ENCODE measurements at places on chromosomes 6 and 20.
A peak's percentile ranks its signal among the peaks of the same experiment; 100 is the strongest.

DNA sequence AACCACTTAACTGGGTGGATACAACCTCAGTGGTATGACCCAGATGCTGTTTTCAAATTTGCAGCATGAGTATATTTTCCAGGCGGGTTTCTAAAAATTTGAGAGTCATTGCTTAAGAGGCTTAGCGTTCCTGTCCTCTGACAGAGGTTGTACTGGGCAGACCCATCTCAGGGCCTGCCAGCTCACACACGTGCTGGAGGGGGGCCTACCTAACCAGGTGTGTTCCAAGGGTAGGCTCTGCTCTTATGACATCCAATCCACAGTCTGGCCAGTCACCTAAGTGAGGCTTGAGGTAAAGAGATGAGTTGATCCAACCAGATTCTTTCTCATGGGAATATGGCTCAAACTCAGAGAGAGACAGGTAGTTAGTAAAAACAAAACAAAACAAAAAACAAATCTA, 1.3 kb downstream of the LYRM4 start:
- no peak for DNase-seq

- no peak for DNase-seq
Measured at GRCh38 chr6:39230654-39231035, 1.4 kb upstream of the KCNK5 start.

DNA sequence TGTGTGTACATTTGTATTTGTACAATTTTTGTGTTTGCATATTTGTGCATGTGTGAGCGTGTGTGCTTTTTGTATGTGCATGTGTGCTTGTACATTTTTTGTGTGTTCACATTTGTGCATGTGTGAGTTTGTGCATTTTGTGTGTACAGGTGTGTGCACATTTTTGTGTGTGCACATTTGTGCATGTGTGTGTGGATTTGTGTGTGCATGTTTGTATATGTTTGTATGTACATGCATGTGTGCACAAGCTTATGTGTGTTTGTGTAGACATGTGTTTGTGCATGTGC, 28.9 kb downstream of the PRR18 start:
- DNase-seq, result no peak

DNA sequence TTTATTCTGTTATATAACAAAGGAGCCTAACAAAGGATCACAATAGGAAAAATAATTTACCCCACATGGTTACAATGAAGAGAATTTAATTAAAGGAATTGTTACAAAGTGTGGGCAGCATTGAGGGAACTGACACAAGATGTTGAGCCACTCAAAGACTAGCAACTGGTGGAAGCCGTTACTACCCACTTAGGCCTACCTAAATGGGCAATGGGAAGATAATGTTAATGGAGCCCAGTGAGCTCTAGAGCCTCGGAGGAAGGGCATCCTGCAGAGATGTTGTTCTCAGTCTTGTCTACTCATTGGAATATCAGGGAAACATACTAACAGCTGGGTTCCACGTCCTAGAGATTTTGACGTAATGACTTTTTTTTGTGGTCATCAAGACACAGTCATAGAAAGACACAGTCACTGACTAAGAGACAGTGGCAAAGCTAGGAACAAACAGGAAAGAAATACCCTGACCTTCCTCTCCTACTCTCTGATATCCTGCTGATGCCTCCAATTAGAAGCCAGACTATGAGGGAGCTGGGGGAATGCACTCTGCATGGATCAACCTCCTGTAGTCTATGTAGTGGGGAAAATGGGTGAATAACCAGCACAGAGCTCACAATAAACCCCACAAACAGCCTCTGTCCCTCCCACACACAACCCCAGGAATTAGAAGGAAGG, 523.8 kb upstream of the FLRT3 start:
- no peak for DNase-seq

DNA sequence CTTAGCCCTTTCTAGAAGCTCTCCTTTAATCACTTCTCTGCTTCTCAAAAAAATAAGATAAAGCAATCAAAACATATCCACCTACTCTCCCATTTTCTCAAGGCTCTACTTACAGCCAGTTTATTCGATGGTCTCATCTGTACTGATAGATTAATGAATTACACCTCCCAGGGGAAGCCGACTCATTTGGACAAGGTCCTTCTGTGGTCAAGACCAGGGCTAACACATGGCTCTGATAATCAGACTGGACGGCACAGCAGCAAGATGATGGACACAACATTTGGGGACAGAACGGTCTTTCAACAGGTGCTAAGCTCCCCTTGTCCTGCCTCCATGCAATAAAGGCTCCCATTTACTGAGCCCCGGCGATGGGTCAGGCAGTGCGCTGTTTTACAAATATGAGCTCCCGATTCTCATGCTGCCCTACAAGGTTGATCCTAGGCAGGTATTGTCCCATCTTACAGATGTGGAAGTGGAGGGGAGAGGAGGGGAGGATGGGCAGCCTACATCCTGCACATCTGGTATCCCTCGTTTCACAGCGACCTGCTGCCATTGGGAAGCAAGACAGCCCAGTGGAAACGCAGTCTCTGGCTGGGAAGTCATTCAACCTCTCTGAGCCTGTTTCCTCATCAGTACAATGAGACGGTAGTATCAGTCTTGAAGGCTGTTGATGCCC, 15.7 kb downstream of the CPNE5 start:
- no peak for DNase-seq

DNA sequence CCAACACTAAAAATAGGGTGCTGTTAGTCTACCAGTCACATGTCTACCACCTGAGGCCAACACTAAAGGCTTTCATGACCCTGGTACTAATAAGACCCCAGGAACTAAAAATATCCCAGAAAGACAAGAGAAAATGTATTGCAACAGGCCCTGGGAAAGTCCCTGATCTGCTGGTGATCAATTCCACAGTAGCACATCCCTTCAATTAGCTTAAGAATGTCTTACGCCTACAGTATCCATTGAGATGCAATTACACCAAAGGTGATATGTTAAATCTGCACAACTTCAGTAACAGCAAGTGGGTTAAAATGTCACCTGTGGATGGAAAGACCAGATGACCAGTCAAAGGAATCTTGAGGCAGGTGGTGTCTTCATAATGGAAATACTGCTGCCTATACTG, 3.1 kb downstream of the SEMG1 start:
- DNase-seq, result no peak

DNA sequence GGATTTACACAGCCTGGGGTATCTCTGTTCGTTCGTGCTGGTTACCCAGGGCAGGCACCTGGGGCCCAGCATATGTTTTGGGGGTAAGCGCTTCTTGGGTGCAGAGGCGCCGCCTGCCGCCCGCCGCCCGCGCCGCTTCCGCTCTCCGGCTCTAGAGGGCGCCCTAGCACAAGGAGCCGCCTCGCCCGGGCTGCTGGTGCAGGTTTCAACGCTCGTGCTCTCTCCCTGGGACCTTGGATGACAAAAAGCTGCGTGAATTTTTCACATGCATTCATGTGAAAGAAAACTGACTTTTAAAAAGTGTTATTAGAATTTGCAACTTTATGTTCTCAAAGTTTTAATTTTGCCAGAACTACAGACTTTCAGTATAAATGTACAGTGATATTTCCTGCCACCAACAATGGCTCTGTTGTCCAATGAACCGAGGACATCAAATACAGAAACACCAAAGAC, 32.5 kb downstream of the PRR18 start:
- peak; percentile 49 for DNase-seq

DNA sequence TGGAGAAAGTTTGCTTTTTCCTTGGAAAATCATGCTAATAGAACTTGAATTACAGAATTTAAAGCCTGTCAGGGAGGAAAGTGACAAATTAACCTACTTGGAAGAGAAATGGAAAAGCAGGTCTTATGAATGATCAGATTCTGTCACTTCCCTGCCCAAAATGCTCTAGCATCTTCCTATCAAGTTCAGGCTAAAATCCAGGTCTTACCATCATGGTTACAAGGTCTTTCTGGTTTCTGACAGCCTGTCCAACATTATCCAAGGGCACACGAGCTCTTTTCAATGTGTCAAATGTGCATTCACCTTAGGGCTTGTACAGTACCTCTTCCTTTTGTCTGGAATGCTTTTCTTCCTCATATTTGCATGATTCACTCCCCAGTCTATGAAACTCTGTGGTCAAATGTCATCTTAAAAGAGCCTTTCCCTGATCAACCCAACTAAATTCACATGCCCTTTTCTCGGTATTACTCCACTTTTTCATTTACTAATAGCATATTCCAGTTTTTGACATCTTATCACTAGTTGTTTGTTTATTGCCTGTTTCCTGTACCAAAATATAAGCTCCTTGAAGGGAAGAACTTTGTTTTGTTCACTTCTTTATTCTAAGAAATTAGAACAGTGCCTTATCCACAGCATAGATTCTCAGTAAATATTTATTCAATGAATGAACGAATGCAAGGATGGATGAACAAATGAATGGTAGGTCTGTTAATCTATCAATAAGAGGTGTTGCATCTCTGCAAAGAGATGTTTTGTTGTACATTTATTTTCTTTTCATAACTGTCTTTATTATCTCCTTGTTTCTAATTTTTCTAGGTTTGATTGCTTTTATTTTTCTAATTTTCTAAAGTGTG, 139.5 kb downstream of the BCAS1 start:
- no peak for DNase-seq

GRCh38 chr6:157879034-157879872, 56.2 kb downstream of the SNX9 start:
- DNase-seq, result no peak

DNA sequence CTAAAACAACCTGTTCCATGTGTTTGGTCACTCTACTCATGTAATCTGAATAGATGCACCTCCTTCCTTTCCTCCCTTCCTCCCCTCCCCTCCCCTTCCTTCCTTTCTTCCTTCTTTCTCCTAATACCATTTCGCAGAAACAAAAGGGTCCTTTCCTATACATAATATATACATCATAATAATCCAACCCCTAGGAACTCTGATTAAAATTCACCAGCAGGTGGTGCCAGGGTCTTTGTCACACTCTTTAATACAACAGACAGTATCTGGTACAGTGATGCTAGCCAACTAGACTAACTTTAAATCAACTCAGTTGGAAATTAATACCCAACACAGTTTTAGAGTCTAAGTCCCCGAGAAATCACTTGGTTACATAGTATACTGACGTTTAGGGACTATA, 181.2 kb upstream of the SHLD1 start:
- peak; percentile 42 for DNase-seq

- no peak for DNase-seq
Measured at GRCh38 chr6:84332139-84333034, 104.9 kb upstream of the CEP162 start.

DNA sequence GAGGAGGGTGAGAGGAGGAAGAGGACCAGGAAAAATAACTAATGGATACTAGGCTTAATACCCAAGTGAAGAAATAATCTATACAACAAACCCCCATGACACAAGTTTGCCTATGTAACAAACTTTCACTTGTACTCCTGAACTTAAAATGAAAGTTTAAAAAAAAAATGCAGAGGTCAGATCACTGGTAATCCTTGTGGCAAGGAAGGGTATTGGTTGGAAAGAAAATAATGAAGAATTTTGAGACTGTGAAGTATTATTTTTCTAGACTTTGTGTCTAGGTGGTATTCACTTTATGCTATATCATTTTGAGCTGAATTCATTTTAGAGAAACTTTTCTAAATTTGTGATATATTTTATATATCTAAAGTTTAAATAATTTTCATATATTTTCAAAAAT, 547.5 kb downstream of the MMUT start:
- no peak for DNase-seq

DNA sequence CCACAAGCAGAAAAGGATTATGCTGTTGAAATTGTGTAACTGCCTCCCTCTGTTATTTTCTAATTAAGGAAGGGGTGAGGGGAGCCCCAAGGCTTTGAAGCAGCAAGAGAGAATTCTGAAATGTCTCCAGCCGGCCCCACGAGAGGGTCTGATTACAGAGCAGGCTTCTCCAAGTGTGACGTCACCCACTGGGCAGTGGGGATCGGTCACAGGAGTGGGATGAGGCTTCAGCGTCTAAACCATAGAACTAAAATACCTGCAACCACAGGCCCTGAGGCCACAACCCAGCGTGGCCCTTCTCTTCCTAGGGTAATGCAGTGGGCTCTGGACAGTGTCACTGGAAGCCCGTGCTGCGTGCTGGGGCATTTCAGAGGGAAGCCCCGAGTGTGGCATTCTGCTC, 38.6 kb upstream of the APCDD1L start:
- DNase-seq, result no peak

DNA sequence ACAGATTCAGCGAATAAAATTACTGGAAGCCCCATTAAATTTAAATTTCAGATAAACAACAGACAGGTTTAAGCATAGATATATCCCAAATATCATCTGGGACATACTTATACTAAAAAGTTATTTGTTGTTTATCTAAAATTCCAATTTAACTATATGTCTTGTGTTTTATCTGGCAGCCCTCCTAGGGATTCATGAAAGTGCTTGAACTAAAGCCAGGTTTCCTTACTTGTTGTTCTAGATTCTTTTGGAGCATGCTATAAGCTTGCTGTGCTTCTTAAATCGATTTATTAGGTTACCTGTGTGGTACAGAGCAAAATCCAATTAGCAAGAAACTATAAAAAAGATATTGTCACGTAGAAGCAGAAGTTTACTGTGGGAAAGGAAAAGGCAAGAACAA, 202.5 kb upstream of the GMDS start:
- DNase-seq, result no peak

DNA sequence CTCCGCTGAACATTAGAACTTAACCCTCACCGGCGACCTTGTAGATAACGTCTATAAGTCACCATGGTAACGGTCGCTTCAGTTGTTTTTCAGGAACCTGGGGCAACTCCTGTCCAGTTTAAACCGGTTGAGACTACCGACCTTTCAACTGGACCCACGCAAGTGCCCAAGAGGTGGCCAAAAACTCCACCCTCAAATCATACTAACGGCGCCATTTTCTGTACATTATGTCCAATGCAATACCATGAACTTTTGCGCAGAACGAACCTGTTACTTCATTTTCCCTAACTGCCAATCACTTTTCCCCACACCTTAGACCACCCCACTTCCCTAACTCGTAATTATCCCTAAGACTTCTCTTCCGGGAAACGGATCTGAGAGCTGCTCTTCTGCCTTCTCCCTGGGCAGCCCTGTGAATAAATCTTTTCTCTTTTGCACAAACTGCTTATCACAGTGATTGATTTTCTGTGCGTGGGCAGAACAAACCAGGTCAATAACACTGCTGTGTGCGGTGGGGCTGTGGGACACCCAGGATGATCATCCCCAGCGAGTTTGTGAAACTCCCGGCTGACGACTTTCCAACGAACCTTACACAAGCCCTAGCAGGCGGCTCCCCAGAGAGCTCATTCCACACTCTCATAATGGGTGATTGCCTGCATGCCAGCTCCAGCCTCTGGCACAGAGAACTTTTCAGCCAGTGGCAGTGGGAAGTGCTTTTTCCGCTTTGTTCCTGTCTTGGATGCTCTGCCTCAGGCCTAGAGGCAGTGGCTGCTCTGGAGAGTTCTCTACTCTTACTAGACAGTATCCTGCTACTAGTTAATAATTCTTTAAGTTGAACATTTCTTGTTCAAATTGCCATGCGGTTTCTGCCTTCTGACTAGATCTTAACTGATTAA, 28.6 kb downstream of the GPX5 start:
- DNase-seq, result no peak

DNA sequence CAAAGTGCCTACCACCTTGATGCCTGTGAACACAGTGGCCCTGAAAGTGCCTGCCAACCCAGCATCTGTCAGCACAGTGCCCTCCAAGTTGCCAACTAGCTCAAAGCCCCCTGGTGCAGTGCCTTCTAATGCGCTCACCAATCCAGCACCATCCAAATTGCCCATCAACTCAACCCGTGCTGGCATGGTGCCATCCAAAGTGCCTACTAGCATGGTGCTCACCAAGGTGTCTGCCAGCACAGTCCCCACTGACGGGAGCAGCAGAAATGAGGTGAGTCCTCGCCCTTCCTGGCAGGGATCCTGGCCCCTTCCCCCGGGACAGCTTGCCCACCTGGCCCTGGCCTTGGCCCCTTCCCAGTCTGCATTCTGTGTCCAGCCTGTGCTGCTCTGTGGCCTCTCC, 17.9 kb downstream of the MAVS start:
- no peak for DNase-seq
